CD4-positive, alpha-beta T cell (primary cell): ENCODE measurements at places on chromosomes 3 and 15.

GRCh38 chr3:151770956-151771355, 37.2 kb downstream of the AADACL2 start:
- no peak for DNase-seq

- DNase-seq, result no peak
Measured at GRCh38 chr3:14260463-14260862, 81.8 kb downstream of the LSM3 start.

DNA sequence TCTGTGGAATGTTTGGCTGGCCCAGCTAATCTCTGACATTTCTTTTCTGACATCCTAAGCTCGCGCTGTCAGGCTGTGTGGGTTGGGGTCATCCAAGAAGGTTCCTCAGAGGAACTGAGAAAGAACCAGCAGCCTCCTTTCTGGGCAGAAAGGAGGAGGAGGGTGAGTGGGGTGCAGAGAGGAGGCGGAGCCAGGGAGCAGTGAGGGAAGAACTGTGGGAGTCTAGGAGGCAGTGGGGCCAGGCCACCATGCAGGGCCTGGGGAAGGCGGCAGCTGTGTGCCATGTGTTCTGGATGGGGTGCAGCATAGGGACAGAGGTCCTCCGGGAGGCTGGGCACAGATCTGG, 5.3 kb downstream of the SEMA7A start:
- DNase-seq, result no peak

- no peak for DNase-seq
Measured at GRCh38 chr3:197881970-197882338, 68.0 kb upstream of the RPL35A start.

DNA sequence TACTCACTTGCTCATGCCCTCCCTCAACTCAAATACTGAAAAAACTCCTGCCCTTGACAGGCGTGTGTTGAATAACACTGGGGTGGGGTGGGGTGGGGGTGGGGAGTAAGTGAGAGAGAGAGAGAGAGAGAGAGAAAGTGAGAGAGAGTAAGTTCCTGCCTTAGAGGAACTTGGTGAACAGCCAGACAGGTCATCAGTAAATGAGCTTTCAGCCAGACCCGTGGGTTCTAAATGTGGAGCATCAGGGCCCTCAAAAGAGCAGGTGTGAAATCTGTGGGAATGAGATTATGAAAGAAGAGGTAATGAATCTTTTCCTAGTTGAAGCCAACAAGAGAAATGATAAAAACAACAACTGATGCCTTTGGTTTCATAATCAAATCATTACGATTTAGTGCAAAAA, 134.4 kb upstream of the FAM3D start:
- no peak for DNase-seq

DNA sequence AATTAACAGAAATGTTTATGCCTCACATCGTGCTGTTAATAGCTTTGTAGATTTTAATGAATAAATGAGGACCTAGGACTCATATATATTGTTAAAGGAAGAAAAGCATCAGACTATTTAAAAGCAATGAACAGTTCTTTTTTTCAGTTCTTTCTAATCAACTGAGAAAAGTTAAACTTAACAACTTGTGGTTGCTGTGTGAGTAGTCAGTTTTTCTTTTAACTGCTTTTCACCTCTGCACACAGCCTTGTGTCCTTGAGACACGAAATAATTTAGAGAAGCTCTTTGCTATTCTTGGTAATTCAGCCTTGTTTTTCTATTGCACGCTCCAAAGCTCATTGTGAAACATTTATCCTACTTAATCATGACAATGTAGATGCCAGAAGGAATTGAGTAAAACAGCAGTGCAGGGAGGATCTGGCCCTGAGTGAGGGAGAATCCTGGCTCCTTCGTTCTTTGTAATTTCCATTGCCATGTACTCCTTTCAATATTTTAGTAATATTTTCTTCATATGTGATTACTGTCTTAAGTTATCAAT, 499.0 kb downstream of the PYDC2 start:
- no peak for DNase-seq

DNA sequence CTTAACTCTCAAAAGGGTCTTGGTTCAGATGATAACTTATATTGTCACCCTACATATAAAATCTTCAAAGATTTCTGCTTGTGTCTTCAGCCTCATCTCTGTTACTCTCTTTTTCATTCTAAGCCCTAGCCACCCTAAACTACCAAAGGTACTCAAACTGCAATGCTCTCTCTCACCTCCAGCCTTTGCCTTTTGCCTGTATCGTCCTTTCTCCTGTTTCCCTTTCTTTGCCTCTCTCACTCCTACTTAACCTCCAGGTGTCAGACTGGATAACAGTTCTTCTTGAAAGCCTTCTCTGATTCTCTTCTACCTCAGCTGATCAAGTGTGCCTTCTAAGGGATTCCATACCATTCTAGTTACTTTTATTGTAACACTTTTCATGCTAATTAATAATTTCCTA, 149.8 kb downstream of the SERPINI1 start:
- no peak for DNase-seq

DNA sequence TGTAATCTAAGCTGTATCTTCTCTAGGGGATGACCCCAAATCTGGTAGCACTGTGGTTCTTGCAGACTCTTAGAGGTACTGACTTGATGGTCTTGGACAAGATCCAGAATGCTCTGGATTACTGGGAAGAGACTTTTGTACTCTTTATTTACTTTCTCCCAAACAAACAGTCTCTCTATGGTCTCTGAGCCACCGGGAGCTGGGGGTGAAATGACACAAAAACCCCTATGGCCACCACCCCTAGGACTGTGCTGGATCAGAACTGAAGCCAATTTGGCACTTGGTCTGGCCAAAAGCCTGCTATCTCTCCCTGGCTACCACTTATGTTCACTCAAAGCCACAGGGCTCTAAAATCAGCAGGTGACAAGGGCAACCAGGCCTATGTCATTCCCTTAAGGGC, 50.2 kb upstream of the SI start:
- no peak for DNase-seq

DNA sequence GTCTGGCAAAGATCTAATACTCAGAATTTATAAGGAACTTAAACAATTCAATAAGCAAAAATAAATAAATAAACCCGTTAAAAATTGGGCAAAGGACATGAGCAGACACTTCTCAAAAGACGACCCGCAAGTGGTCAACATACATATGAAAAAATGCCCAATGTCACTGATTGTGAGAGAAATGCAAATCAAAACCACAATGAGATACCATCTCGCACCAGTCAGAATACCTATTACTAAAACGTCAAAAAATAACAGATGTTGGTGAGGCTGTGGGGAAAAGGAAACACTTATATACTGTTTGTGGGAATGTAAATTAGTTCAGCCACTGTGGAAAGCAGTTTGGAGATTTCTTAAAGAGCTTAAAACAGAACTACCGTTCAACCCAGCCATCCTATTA, 188.0 kb upstream of the MRPL3 start:
- no peak for DNase-seq

- no peak for DNase-seq
Measured at GRCh38 chr3:160454995-160455394, 5.4 kb upstream of the TRIM59 start.

DNA sequence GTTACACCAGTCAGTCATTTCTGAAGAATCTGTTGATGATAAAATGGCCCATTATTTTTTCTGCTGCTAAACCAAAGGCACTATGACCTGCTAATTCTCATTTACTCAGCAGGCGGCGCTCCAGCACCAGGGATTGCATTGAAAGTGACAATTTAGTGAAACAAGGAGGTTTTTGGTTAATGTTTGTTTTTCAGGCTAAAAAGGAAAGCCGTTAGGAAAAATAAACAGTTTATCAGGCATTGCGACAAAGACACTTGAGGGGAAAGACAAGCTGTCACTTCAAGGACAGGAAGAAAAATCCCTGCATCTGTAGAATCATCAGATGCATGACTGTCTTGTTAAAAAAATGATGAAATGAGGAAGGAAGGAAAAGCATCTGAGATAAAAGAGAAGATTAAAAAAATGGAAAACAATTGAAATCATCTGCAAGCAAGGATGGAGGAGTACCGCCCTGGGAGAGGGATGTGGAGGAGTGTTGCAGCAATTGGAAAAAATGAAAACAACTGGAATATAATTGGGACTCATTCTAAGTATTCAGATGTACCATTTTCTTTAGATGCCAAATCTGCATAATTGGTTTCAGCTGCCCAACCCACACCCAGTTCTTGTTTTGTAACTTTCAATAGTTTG, 54.0 kb downstream of the NR1D2 start:
- DNase-seq, result peak; percentile 60

DNA sequence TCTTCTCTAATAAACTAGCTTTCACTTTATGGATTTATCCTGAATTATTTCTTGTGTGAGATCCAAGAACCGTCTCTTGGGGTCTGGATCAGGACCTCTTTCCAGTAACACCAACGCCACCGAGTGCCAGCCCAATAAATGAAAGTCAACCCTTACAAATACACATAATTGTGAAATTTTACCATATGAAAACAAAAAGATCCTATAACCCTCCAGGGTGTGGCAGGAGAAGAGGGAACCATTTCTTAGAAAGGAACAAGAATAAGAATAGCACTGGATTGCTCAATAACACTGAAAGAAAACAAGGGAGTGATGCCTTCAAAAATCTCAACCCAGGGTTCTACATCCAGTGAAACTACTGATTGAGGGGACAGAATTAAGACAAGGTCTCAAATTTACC, 51.6 kb upstream of the ACKR4 start:
- no peak for DNase-seq

GRCh38 chr3:159854500-159855124, 134.0 kb upstream of the IL12A start:
- no peak for DNase-seq

- DNase-seq, result no peak
Measured at GRCh38 chr15:66147440-66147839, 106.1 kb downstream of the MEGF11 start.

DNA sequence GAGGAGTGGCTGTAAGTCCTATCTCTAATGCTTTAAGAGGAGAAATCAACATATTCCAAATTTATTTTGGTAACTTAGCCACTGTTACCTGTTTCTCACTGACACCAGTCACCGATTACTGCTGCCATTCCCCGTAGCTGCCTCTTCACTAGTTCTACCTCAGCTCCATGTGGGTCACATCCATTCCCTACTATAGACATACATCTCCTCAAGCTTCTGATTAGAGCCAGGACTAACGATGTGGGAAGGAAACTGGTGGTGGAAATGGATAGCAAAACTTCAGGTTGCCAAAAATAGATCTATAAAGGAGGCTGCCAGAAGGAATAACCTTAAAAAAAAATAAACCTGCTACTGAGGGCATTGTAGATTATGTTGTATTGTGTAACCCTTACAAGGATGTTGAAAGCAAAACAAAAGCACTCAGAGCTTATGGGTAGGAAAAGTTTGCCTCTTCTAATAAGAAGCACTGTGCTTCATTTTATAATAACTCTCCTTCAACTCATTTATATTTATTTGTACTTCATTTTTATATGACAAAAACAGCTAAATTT, 56.0 kb downstream of the KAT2B start:
- no peak for DNase-seq

GRCh38 chr3:143821862-143822261, 26.4 kb downstream of the SLC9A9 start:
- no peak for DNase-seq

- DNase-seq, result no peak
Measured at GRCh38 chr3:172106037-172106954, 66.9 kb downstream of the FNDC3B start.

DNA sequence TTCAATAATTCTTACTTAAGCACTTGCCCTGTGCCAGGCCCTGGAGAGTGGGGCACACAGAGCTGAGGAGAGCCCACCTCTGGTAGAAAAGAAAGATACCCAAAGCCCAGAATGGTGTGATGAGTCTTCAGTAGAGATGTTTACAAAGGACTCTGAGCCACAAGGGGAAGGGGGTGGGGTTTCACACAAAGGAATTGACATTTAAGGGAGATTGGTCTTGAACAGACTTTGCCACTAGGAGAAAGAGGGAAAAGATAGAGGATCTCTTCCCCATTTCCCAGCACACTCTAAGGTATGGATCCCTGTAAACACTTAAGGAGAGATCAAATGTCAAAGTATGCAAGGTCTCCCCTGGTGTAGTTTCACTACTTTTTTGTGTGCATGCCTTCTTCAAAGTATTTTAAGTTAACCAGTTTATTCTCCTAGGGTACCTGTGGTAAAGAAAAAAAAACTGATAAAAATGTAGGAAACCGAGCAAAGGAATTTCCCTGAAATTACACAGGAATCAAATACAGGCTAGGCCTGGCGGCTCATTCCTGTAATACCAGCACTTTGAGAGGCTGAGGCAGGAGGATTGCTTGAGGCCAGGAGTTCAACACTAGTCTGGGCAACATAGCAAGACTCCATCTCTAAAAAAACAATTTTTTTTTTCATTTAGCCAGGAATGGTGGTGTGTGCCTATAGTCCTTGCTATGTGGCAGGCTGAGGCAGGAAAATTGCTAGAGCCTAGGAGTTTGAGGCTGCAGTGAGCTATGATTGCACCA, 117.6 kb upstream of the SKOR1 start:
- DNase-seq, result no peak

- no peak for DNase-seq
Measured at GRCh38 chr15:68188647-68189046, 16.5 kb downstream of the CALML4 start.

- no peak for DNase-seq
Measured at GRCh38 chr3:50269977-50270413, 1.0 kb downstream of the SEMA3B start.

DNA sequence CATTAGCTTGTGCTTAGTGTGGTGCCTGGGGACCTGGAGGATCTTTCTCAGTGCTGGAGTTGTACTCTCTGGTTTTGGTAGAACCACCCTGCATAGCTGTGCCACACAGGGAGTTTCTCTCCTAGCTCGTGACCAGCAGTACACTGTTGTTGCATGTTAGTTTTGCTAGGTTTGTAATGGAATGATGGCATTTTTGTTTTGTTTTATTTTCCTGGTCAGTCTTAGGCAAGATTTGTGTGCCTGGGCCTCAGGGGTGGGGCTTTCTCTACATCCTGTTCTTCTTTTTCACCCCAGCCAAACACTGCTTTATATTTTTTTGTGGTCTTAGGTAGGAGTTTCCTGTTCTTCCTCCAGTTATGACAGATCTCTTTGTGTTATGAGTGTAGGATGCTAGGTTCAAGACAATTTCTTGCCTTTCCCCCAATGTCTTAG, 534.5 kb upstream of the KCNMB2 start:
- peak; percentile 1 for DNase-seq

GRCh38 chr3:138367911-138368310, 19.5 kb downstream of the MRAS start:
- no peak for DNase-seq

DNA sequence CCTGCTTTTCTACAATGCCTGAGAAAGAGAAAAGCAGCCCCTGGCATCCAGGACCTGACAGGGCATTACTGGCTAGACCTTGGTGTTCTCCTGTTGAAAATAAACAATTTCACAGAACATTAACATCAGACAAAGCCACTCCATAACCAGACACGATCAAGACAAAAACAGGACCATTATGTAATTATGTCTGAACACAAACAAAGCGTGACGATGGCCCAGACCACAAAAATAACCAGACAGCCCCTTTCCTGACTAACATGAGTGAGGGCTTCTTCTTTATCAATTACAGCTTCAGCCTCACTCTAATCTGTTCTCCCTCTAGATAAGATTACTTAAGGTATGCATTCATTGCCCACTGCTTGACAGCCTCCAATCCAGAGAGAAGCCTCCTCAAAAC, 172.7 kb upstream of the LMCD1 start:
- DNase-seq, result no peak

- DNase-seq, result no peak
Measured at GRCh38 chr15:93706495-93707292, 524.7 kb upstream of the MCTP2 start.
